ENCODE measurements at places on chromosomes 2 and 18. TPM values are rescaled to one million over a fixed set of nuclear protein-coding genes. Genes with fewer than 3 reads are reported as not detected.

- no peak for DNase-seq
Observed at GRCh38 chr2:210593166-210593565, 36.8 kb downstream of the CPS1 start.

DNA sequence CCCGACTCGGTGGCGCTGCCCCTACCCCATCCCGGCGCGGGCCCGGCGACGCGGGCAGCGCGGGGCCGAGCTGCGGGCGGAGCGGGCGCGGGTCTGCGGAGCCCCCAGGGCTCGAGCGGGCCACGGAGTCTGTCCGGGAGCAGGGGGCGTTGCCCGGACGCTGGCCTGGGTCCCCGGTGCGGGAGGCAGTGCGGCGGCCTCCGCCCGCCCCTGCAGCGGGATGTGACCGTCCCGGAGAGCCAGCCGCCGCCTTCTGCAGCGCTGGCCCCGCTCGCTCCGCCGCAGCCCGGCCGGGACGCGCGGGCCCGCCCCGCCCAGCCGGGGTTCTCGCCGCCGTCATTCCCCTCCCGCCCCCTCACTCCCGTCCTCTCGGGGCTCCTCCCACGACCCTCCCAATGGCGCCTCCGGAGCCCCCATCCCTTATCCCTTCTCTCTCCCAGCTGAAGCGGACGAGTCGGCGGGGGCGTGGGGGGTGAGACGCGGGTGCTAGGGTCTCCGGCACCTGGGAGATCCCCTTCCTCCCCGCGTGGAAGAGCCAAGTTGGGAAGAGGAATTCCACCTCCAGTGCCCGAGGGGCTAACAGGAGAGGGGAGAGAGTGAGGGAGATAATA lies at the start of gene FNDC4:
Gene FNDC4 (minus strand): TSS at position 257 of the 611 bp plus-strand sequence. CDS start 521 bp downstream, outside the sequence.
- no peak for DNase-seq

DNA sequence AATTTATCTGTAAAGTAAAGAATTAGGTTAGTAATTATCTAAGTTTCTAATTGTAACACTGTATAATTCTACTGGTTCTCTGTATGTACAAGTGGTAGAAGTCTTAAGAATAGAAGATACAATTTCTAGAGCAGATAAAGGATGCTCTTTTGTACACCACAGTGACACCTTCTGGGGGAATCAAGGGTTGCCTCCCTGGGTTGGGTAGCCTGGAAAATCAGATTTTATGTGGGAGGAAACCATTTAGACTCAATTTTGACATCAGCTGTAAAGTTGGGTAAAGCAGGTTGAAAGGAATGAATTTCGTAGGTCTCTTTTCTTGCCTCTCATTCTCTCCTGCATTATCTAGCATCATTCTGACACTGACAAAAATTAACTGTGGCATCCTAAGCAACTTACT lies 354.8 kb downstream of the DCC start:
- no peak for DNase-seq

DNA sequence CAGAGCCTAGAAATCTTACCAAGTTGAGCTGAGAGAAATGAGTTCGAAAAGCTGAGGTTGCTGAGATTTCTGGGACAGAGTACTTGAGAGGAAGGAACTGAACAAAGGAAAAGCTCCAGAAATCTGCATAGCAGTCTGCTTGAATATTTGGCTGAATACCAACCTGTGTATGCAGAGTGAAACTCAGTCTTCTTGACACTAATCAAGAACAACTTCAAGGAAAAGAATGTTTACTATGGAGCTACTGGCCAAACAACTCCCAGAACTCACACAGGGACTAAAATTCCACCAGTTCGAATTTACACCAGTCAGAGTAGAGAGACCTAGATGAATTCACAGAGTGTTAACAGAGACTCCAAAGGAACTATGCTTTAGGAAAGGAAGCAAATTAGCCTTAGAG lies 66.5 kb downstream of the USP37 start:
- DNase-seq, result no peak

Gene CD226
- 1.9 TPM for total RNA-seq

Gene MPV17
- 76.5 TPM for total RNA-seq

Gene PAIP2B
- 0.87 TPM for total RNA-seq

DNA sequence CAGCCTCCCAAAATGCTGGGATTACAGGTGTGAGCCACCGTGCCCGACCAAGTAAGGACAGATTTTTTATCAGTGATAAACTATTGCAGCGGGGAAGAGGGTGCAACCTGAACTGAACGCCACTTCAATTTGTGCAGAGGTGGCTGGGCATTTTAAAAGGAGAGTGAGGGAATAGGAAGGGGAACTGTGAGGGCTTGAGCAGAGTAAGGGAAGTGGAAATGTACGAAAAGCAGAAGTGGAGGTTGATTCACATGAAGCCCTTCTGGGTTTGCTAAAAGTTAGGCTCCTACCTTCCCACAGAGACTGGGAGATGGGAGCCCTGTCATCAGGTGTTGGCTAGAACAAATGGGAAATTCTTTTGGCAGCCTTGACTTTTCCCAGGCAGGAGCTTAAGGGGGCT lies 6.1 kb downstream of the STK11IP start:
- DNase-seq, result no peak

Gene ANKRD53
- 0.75 TPM for total RNA-seq

- no peak for DNase-seq
Observed at GRCh38 chr2:37090019-37090477, 5.7 kb downstream of the GPATCH11 start.

- no peak for DNase-seq
Observed at GRCh38 chr2:234388591-234388990, 108.3 kb downstream of the ARL4C start.

Data from epithelial cell of proximal tubule (primary cell).